ENCODE measurements at places on chromosomes 7 and 10.

DNA sequence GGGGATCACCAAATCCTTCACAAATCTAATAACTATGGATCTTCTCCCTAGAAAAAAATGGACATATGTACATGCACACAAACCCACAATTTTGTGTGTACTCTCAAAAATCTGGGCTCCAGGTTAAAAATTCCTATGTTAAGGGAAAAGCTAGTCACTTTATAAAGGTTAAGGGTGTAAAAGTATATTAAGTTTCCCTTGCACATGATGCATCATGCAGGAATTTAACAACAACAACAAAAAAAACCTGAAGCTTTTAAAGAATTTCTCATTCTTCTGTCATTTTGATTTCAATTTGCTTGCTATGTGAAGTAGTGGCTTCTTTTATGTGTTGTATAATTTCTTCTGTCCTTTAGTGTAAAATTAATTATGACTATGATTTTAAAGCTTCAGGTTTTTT, 123.7 kb downstream of the CNOT4 start:
- no peak for DNase-seq

DNA sequence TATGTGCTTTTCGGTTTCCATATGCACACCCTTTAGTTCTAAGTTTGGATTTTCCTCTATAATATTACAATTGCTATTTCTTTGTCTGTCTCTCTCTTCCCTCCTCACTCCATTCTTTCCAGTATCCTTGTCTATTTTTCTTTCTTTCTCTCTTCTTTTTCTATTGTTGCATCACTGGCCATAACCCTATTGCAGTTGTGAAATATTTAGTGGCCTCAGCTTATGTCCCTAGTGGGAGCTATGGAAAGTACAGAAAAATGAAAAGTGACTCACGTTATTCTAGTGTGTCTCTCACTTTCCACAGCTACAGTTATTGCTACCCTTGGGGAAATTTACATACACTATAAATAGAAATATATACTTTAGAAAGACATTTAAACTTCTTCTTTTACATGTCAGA, 59.1 kb downstream of the CNTNAP2 start:
- DNase-seq: no peak

DNA sequence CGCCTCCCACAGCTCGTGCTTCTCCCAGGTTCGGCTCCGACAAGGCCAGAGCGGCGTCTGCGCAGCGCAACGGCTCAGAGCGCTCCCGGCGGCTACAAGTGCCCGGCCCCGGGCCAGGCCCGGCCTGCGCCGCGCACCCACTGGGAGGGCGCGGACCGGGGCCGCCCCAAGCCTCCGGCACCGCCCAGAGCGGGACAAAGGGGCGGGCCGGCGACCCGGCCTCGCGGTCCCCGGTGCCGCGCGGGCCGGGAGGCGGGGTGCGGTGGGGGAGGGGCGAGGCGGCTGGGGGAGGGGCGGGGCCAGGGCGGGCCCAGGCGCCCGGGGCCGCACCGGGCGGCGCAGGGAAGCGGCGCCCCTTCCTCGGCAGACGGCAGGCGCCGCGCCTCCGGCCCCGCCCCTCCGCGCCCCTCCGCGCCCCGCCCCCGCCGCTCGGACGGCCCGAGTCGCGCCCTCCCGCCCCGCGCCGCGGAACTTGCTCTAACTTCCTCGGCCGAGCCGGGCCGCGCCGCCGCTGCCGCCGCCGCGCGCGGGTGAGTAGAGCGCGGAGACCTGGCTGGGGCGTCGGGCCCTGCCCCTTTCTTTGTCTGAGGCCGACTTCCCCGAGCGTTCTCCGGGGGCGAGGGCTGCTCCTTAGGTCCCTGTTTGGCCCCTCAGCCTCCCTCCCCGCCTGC, at the start of gene TSPAN14:
Gene TSPAN14 (plus strand): TSS at position 469 of the 671 bp plus-strand sequence. CDS start 34,924 bp downstream, outside the sequence.
- peak; percentile 50 for DNase-seq

DNA sequence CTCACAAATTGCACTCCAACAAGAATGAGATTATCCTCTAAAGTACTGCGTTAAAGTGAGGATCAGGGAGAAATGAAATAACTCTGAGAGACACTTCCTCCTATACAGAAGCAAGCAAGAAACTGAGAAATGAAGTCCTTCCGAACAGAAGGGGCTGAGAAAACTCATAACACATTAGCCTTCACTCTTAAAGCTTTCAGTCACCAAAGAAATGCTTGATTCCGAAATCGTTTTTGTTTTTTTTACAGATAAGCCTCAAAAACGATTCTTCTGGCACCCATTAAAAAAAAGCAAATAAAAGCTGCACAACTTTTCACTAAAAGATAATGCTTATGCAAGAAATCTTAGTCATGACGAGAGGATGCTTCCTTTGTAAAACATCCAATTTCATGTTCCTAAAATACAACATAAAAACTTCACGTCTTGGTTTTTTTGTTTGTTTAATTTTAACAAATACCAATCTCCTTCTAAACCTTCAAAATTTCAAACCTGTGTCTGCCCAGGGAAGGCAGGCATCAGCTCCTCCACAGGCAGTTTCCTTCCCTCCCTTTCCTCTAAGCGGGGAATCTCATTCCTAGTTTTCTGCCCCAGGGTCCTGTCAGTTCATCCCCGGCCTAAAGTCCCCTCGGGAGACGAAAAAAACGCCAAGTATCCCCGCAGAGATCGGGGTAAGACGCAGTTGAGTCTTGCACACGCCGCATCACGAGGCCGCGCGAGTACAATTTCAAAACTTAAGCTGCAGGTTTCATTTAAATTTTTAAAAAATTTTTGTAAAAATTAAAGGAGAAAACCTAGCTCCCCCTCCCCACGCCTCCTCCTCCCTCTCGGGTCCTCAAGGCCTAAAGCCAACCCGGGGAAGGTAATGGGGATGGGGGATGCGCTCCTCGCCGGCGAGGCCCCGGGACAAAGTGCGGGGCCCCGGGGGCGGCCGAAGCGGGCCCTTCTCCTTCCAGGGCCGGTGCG, 1.1 kb downstream of the BAZ1B start:
- DNase-seq: no peak

DNA sequence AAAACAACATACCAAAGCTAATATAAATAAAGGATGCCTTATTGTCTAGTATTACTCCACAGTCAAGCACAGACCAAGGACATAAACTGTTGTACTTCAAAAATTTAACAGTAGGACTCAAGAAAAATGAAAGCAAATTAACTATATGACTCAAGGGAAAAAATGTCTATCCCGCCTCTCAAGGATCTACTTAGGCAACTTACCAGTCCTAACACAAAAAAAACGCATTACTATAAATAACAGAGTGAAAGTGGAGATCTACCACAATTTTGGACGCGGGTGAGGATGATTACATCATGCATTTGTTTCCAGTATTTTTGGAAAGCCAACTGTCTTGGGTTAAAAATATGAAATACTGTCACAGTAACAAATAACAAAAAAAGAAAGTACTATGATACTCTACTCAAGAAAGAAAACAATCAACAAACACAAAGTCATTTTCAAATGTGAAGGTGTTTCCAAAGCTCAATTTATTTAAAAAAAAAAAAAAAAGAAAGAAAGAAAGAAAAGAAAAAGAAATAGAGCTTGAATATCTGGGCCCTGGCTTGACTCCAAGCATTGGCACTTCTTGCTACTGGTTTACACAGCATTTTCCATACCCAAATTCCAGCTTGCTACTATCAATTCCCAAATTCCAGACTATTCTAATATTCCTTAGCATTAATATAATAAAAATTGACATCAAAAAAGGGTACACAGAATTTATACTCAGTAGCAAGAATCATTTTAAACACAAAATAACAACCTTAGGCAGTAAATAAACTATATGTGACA, 99.4 kb downstream of the RSU1 start:
- no peak for DNase-seq

- no peak for DNase-seq
Measured at GRCh38 chr10:51427758-51428157, 271.6 kb downstream of the CSTF2T start.

DNA sequence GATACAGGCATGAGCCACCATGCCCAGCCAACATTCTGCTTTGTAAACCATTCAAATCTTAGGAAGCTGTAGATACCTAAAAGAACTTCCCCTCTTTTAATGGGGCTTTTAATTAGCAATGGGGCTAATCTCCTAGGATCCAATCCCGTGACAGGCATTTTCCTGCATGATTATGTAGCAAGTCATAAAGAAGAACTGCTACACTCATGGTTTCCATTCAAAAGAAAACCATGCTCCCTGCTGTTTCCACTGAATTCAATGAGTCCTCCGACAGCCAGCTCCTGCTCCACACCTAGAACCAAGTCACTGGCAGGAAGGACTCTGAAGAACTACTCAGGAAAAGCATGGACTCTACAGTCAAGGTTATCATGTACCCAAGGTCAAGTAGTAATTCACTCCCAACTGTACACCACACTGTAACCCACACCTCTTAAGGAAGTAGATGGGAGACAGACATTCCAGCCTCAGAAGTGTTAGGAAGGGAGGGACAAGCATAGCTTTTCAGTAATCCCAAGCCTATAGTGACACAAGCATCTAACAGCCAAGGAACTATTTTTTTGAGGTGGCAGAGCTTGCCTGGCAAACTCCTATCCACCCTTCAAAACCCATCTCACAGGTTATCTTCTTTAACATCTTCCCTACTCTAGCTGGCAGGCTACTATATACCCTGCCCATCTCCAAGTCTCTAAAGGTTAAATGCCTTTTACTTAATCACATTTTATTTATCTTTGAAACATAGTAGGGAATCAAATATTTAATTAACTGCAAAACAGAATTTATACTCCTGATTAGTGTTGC, 47.5 kb downstream of the CTBP2 start:
- DNase-seq: no peak

- no peak for DNase-seq
Measured at GRCh38 chr10:652233-652632, 37.2 kb downstream of the DIP2C start.

DNA sequence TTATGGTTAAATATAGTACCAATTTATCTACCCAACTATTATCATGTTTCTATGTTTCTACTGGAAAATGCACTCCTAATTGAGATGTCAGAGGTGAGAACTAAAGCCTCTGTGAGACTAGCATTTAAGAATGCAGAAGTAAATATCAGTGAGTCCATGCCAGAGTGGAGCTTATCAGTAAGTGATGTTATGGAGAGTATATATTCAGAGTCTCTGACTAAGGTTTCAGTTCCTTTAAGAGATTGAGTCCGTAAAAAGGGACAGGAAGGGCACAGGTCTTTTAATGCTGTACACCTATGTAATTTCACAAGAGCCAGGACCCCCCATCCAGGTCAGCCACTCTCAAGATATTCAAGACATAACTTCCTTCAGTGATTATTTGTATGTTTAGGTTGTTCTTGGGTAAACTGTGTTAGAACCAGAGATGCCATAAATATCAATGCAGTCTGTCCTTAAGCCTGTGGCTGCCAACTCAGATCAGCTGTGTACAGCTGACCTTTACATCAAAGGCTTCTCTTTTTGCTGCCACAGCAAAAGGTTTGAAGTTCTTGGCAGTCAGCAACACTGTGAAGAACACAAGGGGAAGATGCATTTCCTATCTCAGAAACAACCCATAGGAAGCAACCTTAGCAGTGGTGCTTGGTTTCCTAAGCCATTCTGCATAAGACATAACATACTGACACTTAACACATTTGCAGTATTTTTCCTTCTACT, 244.8 kb downstream of the BICC1 start:
- DNase-seq: no peak

GRCh38 chr7:112143582-112143981, 62.6 kb downstream of the DOCK4 start:
- no peak for DNase-seq

DNA sequence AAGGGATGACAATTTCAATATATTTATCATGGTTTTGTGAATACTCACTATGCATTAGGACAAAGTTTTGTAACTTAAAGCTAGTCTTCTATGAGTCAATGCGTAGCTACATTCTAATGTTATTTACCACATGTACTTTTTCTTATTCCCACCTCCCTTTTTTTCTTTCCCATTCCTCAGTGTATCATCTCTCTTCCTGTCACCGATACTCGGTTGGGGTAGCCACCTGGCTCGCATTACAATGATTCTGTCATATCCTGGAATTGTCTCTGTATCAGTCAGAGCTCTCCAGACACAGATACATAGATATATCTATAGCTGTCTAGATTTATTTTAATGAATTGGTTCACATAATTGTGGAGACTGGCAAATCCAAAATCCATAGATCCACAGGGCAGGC, 9.8 kb upstream of the RALA start:
- DNase-seq: no peak

GRCh38 chr10:49109669-49110340, 5.5 kb downstream of the VSTM4 start:
- DNase-seq: no peak

DNA sequence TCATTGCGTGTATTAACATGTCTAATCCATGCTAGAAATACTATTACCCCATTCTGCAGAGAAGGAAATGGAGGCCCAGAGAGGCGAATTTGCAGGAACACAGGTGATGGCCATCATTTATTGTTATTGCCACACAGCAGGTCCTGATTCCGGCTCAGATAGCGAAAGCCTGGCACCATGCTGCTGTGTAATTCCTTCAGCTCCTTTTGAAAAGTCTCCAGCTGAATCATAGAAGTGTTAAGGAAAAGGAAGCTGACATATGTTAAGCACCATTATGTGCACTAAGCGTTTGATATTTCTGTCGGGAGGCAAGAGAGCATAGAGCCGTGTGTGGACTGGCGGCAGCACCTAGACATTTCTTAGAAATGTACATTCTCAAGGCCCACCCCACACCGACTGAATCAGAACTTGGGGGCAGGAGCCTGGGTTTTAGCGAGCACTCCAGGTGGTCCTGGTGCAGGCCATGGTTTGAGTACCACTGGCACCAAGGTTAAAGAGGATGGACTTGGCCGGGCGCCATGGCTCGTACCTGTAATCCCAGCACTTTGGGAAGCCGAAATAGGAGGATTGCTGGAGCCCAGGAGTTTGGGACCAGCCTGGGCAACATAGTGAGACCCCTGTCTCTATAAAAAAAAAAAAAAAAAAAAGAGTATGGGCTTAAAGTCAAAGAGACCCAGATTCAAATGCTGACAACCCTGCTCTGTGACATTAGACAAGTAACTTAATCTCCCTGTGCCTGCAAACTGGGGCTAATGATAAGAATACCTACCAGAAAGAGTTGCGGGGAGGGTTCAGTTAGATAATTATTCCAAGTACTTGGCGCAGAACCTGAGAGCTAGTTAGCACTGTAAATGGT, 52.2 kb downstream of the UNC5B start:
- no peak for DNase-seq

- DNase-seq: no peak
Measured at GRCh38 chr7:138502023-138502767, 42.1 kb downstream of the TRIM24 start.

- DNase-seq: no peak
Measured at GRCh38 chr10:3418041-3418754, 245.6 kb upstream of the PITRM1 start.

DNA sequence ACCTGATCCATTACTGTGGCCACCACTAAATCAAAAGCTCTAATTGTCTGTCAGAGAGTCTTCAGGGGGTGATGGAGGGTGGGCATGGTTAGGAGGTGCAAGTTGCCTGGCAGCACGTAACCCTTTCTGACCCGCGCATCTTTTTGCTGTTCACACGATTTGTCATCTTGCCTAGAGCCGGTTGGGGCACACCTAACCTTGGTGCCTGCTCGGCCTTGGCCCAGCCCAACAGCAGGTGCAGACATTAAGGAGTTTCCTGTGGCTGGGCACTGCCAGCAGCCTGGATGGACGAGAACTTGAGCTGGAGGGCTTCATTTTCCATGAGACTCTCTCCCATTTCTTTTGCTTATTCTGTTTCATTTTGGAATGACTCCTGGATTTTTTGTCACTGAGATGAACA, 41.0 kb upstream of the PTF1A start:
- no peak for DNase-seq
